Ureter (tissue), 1 donor: ENCODE measurements at places on chromosomes 1 and 21. TPM values are rescaled to one million over a fixed set of nuclear protein-coding genes. Genes with fewer than 3 reads are reported as not detected.

XCL1 gene
- total RNA-seq: not detected

HYI gene
- total RNA-seq: 50.9 TPM

MUTYH gene
- 34.2 TPM for total RNA-seq

TMEM54 gene
- 88.7 TPM for total RNA-seq

KIF26B gene
- total RNA-seq: 8.0 TPM

KRTAP19-2 gene
- total RNA-seq: not detected

A3GALT2 gene
- total RNA-seq: not detected

HAO2 gene
- total RNA-seq: 0.23 TPM

PKP1 gene
- 58.1 TPM for total RNA-seq

CTSS gene
- total RNA-seq: 77.3 TPM

FRRS1 gene
- total RNA-seq: 16.3 TPM

ZNF593OS gene
- total RNA-seq: not detected

ELF3 gene
- total RNA-seq: 1,345 TPM

B3GALT2 gene
- 2.3 TPM for total RNA-seq

GRCh38 chr1:19442154-19443096 is 42.9 kb downstream of the CAPZB start:
- no peak for DNase-seq

DNA sequence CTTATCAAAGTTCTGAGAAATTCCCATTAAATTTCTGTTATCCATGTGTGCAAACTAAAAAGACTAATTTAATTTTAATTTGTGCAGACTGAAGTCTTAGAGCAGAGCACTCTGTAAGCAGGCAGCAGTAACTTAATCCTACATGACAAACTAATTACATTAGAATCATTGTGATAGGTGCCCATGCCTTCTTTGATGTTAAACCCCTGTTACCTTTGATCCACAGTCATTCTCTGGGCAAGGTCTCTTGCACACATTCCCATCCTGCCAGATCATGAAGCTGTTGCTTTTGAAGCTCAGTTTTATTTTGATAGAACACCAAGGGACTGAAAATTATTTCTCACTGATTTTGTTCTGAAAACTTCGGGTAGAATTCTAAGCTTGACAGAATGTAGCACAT is 77.2 kb downstream of the BCAR3 start:
- no peak for DNase-seq

DNA sequence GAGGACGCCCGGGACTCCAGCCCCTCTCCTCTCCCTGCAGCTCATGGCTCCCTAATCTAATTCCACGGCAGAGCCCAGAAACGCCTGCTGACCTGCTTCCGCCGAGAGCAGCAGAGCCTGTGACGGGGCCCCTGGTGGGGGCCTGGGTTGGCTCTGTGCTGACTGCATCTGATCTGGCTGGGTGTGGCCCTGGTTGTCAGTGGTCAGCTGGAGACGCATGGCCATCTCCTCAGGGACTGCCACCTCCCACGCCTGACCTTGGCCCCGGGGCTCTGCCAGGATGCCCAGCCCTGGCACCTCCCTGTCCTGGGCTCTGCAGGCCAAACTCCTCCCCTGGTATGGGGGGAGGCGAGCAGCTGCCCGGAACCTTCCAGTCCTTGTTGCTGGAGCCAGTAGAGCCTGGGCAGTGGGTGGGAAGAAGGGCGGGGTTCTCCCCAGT is 1.1 kb upstream of the PLCH2 start:
- no peak for DNase-seq

DNA sequence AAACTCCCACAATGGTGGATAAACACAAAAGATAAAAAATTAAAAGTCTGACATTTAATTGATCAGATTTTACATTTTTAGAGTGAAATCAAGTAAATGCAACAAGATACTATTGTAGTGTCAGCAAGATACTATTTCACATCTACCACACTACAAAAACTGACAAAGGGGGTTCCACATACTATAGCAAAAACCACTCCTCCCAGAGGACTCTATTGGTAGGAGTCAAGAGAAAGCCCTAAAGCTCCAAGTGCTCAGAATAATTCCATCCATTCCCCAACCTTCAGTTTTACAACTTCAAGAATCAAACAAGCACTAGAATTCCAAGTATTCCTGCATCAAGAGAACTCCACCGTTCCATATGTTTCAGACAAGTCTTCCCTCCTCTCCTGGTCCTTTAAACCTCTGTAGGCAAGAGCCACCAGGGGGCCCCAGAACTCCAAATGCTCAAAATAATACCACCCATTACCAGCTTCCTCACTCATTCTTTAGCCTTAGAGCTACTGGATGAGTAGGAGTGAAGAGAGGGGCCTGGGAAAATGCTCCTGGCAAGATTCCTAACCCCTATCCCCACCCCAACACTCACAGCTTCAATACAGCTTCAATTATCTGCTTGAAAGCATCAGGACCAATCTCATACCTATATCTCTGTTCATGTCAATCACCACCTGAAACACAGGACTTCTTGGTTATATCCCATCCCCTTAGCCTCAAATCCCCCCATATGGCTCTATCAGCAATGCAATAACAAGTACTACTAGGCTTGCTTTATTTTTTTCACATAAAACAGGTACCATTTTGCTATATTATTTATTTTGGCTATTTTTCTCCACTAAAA is 9.9 kb downstream of the TOR1AIP2 start:
- DNase-seq: peak; percentile 52

- no peak for DNase-seq
These were observed 1493.7 kb downstream of the AMY1C start for GRCh38 chr1:105243411-105243810.

GRCh38 chr1:167223144-167224103 is 2.7 kb downstream of the POU2F1 start:
- no peak for DNase-seq

- DNase-seq: no peak
These were observed 12.2 kb downstream of the FAM131C start for GRCh38 chr1:16061266-16061665.

- no peak for DNase-seq
These were observed 98.4 kb downstream of the GLUL start for GRCh38 chr1:182293119-182293589.

DNA sequence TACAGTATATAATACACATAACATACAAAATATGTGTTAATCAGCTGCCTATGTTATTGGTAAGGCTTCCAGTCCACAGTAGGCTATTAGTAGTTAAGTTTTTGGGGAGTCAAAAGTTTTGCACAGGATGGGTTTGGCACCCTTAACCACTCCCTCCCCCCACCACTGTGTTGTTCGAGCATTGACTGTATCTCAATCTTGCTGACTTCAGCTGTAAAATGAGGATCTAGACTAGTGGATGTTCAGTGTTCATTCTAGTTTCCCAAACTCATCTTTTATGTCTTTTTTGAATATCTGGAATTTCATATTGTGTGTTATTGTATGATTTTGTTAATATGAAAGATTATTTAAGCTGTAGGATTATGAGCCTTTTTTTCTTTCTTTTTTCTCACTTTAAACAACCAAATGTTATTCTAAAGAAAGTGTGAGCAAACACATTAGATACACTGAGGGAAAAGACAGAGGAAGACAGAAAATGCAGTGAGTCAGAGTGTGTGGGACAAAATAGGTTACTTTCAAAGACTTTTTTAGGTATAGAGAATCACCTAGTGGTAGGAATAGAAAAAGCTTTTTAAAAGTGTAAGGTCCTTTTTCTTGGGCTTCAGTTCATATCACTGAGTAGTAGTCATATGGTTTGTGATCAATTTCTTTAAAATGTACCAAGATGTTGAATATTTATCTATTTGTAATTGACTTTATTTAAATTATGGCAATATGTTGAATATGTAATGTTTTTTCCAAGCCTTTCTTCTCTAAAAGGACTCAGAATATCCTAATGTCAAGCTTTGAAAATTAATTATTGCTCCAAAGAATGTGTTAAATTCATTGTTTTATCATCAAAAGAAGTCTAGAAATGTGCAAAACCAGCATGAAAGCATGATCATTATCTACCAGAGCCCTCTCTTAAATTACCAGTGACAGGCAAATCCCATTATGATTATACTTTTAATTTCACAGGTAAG is 17.9 kb upstream of the CENPF start:
- DNase-seq: no peak

- no peak for DNase-seq
These were observed 45.6 kb upstream of the GADD45A start for GRCh38 chr1:67639361-67639760.

DNA sequence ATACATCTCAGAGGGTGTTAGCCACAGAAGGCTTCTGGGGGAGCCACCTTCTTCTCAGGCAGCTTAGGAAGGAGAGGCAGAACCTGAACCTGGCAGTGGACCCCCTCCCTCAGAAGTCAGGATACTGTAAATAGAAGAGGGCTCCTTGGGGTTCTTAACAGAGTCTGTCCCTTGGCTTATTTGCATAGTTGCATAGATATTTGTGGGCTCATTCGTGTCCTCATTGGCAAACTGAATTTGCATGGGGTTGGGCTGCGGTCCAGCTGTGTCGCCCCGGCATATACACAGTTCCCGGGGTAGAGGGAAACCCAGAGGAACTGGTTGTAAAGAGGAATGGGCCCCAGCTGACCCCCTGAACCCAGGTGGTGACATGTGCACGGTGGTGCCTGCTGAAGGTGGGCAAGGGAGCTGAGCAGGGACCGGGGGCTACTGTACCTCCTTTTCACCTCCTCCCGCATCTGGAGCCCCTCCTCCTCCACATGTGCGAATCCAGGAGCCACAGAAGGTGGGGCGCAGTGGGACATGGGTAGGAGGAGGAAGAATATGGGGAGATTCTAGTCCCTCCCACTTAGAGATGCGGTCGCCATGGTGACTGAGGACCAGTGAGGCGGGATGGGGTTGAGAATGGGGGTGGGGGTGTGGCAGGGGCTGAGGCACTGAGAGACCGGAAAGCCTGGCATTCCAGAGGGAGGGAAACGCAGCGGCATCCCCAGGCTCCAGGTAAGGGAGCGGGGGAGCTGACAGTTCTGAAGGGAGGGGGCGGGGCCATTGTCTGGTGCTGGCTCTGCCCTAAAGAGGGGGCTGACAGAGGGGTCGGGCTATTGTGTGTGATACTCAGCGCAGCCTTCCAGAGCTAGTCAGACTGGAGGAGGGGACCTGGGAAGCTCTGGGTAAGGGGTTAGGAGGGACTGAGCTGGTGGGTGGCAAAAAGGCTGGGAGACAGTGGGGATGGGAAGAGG is 3.7 kb upstream of the SEMA4A start:
- DNase-seq: no peak

GRCh38 chr1:228917342-228917741 is 182.1 kb downstream of the RHOU start:
- DNase-seq: no peak

DNA sequence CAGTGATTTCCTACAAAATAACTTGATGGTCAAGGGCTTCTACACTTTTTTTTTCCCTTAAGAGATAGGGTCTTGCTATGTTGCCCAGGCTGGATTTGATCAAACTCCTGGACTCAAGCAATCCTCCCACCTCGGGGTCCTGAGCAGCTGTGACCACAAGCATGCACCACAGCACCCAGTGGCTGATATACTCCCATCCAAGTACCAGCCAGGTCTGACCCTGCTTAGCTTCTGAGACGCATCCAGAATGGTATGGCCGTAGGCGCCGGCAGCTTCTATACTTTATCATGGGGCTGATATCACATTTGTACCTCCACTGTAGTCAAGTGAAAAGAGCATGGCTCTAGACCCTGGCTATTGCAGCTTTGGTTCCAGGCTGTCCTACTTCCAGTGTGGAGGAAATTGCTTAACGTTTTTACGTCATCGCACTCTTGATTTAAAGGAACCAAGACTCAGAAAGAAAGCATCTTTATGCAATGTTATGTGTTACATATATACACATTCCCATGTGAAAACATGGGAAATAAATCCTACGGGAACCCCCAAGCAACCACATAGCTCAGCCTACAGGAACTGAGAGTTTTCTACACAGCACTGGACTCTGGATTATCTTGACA is 39.5 kb downstream of the PDPN start:
- no peak for DNase-seq

- DNase-seq: no peak
These were observed 70.2 kb upstream of the KCND3 start for GRCh38 chr1:112059679-112060078.

DNA sequence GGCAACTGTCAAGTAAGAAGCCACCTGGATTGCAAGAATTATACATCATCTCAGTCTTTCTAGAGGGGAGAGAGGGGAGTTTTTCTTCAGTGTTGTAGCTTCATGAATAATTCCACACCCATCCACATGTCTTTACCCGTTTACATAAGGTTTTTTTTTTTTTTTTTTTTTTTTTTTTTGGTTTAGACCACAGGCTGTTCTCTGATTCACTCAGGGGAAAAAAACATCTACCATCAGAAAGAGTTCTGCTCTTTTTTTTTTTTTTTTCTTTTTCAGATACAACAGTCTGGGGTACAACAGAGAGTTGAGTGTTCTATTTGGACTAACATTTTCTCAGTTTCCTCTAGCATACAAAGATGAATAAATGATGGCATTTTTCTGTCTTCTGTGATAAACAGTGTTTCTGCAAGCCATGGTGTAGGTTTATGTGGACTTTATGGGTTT is 4.9 kb upstream of the KIF14 start:
- DNase-seq: no peak
